ENCODE measurements at places on chromosomes 6 and 20.

- DNase-seq, result no peak
These were observed 131.1 kb upstream of the SOX4 start for GRCh38 chr6:21462519-21462852.

GRCh38 chr6:42979523-42980177 lies 669 bp upstream of the PEX6 start:
- no peak for DNase-seq

DNA sequence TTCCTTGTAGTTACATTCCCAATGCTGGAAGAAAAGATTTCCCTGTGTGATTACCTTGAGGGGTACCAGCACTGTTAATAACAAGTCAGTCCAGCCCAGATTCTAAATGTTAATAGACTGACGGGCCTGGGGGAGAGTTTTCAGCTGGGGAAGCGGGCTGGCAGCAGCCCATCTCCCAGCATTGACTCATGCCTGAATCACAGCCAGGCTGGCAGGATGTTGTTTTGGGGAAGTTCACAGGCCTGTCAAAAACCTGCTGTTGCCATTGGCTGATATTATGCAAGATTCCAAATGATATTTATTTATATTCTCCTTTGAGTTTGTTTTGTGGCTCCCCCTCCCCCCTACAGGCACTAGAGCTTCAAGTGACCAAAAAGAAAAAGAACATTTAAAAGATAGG lies 213.9 kb upstream of the CNR1 start:
- no peak for DNase-seq

DNA sequence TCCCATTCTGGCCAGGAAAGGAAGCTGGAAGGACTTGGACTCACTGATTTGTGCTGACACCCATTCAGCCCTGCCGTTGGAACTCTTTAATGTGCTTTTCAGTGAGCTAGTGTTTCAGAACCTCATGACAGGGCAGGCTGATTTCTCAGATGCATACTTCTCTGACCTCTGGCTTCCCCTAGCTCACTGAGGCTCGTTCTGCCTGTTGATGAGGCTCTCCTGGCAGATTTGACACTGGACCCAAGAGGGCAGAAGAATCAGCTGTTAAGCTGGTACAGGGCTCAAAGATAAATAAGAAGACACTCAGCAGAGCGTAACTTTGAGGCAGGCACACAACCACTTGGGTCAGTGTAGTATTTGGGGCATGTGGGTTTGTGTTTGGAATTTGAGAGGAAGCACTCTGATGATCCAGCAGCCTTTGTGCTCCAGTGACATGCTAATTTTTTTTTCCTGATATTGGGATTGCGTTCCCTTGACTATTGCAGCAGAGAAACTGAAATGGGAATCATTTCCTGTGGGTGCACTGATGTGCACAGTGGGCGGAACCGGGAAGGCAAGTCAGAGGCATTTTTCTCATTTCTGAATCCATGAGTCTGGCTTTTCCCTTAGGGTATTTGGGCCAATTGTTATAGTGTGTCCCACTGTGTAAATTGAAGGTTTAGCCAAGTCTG lies 80.2 kb downstream of the CARMIL1 start:
- DNase-seq, result peak; percentile 43

GRCh38 chr20:1414982-1415381 lies 22.1 kb upstream of the FKBP1A start:
- no peak for DNase-seq

GRCh38 chr20:19937218-19937617 lies 79.9 kb upstream of the NAA20 start:
- DNase-seq, result no peak

DNA sequence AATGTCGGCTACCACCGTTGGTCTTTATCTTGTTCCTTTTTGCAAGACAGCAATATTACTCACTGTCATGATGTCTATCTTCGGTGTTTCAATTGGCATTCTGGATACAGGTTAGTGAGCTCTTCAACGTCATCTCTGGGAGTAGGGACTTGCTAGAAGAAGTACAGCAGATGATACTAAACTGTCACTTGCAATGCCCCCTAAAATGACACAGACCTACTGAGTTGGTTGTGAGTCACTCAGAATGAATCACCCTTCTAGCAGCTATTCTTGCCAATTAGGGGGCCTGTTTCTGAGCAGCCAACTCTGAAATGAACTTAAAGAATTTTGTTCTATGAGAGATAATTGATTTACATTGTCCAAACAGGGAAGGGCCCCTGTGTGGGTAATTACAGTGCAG lies 176.5 kb downstream of the SLC16A10 start:
- DNase-seq, result no peak

GRCh38 chr20:63708301-63709148 lies 686 bp downstream of the ZGPAT start:
- DNase-seq, result peak; percentile 31

DNA sequence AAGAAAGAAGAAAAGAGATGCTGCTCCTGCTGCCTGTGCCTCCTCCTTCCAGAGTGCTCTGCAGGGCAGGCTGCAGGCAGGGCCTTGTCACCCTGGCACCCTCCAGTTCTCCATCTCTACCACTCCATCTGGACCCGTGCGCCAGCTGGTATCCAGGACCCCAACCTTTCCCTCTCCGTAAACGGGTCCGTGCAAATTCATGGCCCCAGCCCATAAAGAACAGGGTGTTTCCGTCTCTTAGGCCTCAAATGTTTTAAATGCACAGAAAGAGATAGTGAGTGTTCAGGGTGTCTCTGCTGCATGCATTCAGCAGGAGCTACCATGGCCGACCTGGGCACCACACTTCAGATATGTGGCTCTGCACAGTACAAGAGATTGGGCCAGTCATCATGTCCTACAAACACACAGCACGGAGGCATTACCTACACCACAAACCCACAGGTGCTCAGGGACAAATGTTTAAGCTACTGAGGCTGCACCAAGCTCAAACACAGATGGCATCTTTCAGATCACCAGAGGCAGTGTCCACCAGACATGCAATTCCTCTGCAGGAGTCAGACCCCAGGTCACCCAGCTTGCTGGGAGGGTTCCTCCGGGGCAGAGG lies 258.1 kb downstream of the DLL1 start:
- no peak for DNase-seq

- no peak for DNase-seq
These were observed 95.9 kb upstream of the IFNGR1 start for GRCh38 chr6:137315081-137315480.

DNA sequence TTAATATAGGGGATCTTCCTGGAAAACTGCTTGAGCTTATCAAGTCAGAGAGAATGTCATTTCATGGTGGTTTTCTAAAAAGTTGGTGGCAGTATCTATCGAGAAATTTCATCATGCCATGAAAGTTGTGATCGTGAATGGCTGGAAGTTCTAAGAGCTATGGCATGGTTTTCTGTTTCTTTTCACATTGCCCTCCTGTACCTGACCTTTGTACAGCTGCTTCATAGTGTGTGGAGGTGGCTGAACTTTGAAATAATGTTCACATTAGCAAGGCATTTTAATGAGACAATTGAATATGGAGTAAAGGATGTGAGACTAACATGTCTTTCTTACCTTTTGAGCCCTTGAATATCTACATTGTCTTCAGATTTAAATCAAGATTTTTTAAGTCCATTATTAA lies 278.2 kb upstream of the ID4 start:
- DNase-seq, result no peak

Data from NCI-H526 (cell line).